Motor neuron (in vitro differentiated cells): ENCODE measurements at places on chromosomes 3 and 15. TPM values are rescaled to one million over a fixed set of nuclear protein-coding genes. Genes with fewer than 3 reads are reported as not detected.

GRCh38 chr3:12357456-12357855, 68.6 kb downstream of the PPARG start:
- no peak for ATAC-seq

GRCh38 chr3:66029443-66029842, 9.3 kb downstream of the MAGI1 start:
- no peak for ATAC-seq

DNA sequence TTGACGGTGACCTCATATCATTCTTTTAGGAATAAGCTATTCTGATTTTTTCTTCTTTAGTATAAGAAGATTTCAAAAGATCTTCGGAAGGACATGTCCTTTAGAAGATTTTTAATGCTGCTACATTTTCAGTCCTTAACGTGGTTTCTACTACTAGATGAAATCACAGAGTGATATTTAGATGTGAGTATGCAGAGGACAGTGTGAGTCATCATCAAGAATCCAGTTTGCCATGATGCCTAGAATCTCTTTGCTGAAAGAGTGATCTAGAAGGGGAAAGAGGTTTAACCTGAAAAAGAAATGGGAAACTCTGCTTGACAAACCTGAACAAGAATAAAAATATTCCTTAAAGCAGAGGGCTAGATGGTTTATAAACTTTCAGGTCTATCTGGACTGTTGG, 43.2 kb downstream of the SLC7A14 start:
- no peak for ATAC-seq

Gene SUSD5
- total RNA-seq: 0.20 and 0.22 TPM in 2 replicates

GRCh38 chr3:130601442-130601971, 84.5 kb downstream of the COL6A6 start:
- peak; percentile 25 for ATAC-seq

GRCh38 chr15:58065445-58066041, at the start of gene ALDH1A2:
ALDH1A2 (minus strand) TSS chr15:58065711; CDS start chr15:58065650, 61 bp downstream.
- peak; percentile 58 for ATAC-seq

DNA sequence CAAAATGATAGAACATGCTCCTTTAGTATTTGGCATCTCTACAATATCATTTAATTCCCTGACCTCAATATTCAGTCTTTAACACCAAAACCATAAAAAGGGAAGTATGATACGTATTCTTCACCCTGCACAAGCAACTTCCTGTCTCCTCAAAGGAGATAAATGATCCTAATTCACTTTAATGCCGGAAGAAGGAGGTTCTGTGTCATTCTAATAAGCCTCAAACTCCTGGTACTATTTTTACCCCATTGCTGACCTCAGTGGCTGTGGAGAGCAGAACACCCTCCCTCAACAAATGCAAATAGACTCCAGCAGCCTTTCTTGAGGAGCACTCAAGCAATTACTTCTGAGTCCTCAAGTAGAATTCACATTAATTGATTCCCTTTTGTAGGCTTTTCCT, 173.3 kb downstream of the TMEM108 start:
- ATAC-seq: no peak

GRCh38 chr3:46705022-46705530, 3.9 kb downstream of the TMIE start:
- peak; percentile 67 for ATAC-seq
